ENCODE measurements at places on chromosomes 4 and X.

DNA sequence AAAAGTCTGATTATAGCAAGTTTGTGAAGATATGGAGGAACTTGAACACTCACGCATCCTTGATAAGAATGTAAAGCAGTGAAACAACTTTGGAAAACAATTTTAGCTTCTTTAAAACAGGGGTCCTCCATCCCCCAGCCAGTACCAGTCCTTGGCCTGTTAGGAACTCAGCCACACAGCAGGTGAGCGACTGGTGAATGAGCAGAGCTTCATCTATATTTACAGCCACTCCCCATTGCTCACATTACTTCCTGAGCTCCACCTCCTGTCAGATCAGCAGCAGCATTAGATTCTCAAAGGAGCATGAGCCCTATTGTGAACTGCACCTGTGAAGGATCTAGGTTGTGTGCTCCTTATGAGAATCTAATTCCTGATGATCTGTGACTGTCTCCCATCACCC lies 530.3 kb upstream of the PRKX start:
- DNase-seq: no peak

- no peak for DNase-seq
These were observed 38.8 kb downstream of the SEPTIN6 start for GRCh38 chrX:119654112-119654531.

- DNase-seq: no peak
These were observed 22.0 kb upstream of the ZCCHC4 start for GRCh38 chr4:25290490-25291067.

DNA sequence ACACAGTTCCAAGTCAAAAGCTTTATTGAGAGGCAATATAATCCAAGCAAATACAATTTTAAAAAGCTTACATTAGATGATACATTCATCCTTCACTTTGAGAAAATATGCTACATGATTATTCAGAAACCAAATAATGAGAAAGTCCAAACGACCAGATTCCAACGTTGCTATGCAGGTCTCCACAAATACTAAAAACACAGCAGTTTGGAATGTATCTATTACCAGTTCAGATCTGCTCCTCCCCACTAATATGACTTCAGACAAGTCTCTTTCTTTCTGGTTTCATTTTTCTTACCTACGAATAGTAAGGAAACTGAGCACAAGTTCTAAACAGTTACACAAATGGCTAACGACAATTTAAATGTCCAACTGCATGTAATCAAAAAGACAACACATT lies 9.5 kb downstream of the NAF1 start:
- no peak for DNase-seq

DNA sequence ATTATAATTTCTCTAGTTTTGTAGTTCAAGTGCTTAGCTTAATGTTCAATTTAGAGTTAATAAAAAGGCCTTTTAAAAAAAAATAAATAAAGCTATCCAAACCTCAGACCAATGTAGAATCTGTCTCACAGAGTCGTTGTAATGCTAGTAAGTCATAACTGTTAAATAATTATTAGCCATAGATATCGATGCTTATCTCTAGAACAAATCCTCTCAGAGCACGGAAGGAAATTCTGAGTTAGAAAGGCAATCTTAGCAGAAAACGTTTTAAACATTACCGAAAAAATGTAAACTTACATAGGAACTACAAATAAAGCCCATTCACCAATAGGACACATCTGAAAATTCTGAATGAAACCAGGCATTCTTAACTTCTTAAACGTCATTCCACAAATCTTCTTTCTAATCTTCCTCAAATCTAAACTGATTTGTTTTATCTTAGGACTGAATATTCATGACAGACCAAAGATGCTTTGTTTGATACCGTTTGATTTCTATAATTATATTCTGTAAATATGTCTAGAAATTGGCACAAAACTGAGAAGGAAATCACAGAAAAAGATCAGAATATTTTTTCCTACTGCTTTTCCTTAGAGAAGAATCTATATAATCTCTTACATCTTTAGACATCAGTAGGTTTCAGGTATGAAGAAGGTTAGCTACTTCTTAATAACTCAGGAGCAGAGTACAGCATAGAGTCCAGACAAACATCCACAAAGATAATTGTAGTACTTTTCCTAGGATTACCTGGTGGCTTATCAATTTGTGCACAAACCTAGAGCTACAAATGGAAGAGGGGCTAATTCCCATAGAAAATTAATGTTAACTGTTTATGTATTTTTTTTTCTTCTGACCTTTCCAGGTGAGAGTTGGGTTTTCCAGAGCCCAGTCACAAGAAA lies 140.7 kb downstream of the BTC start:
- no peak for DNase-seq

- DNase-seq: no peak
These were observed 12.1 kb downstream of the LAMP2 start for GRCh38 chrX:120456973-120457372.
